ENCODE measurements at places on chromosomes 6 and 20.

- no peaks in the 10 kb centered on the region for H3K27me3 ChIP-seq
- DNase-seq = no peak
- no peak overlapping the region for H3K27ac ChIP-seq
- no peak overlapping the region for H3K4me3 ChIP-seq
- no peaks in the 10 kb centered on the region for H3K36me3 ChIP-seq
- H3K4me1 ChIP-seq = no peaks in the 10 kb centered on the region
Measured at GRCh38 chr6:93164781-93165180, 254.6 kb downstream of the EPHA7 start.

DNA sequence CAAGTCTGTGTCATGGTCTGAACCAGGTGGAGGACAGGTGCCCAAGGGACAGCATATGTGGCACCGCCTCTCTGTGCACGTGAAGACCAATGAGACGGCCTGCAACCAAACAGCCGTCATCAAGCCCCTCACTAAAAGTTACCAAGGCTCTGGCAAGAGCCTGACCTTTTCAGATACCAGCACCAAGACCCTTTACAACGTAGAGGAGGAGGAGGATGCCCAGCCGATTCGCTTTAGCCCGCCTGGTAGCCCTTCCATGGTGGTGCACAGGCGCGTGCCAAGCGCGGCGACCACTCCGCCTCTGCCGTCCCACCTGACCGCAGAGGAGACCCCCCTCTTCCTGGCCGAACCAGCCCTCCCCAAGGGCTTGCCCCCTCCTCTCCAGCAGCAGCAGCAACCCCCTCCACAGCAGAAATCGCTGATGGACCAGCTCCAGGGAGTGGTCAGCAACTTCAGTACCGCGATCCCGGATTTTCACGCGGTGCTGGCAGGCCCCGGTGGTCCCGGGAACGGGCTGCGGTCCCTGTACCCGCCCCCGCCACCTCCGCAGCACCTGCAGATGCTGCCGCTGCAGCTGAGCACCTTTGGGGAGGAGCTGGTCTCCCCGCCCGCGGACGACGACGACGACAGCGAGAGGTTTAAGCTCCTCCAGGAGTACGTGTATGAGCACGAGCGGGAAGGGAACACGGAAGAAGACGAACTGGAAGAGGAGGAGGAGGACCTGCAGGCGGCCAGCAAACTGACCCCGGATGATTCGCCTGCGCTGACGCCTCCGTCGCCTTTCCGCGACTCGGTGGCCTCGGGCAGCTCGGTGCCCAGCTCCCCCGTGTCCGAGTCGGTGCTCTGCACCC lies 109.5 kb upstream of the RAB32 start:
- DNase-seq = no peak
- H3K4me3 ChIP-seq = no peak overlapping the region
- no peaks in the 10 kb centered on the region for H3K36me3 ChIP-seq
- no peaks in the 10 kb centered on the region for H3K4me1 ChIP-seq

GRCh38 chr6:169859978-169860703 lies 108.7 kb downstream of the ERMARD start:
- no peak overlapping the region for H3K27ac ChIP-seq
- no peak for DNase-seq
- peaks cover 6% of the 10 kb centered on the region for H3K4me1 ChIP-seq
- H3K36me3 ChIP-seq = peaks cover 4% of the 10 kb centered on the region
- H3K4me3 ChIP-seq = no peak overlapping the region
- no peaks in the 10 kb centered on the region for H3K27me3 ChIP-seq

DNA sequence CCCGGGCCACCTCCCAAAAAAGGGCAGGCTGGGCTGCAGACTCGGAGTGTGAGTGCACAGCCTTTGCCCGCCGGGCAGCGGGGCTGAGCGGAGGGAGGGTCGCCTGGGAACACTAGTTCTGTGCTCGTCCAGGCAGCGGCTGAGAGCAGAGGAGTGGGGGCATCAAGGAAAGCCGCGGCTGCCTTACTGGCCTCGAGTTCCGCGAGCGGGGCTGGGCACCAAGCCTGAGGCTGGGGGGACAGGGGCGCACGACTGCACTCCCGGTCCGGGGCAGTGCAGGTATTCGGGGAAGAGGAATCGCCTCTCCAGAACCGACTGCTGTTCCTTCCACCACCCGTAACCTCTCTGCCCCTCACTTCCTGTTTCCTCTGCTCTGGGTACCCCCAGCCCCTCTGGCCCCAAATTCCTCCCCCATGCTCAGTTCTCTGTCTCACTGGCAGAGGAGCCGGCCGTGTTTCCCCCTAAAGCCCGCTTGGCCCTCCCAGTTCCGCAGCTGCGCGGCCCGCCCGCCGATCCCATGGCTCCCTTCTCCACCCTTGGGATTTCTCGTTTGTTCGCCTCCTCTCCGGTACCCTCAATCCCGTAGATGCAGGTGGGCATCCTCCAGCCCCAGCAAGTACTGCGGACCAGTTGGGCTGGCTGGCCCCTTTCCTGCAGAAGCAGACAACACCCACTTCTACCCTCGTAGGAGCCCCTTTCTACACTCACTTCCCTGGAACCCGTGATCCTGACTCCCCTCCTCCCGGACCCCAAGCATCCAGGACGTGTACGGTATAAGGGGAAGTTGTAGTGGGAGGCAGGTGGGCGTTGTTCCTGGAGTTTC lies 5.1 kb downstream of the RING1 start:
- H3K36me3 ChIP-seq = peaks cover 33% of the 10 kb centered on the region
- peaks cover 48% of the 10 kb centered on the region for H3K27me3 ChIP-seq
- peak overlapping the region; percentile 72 for H3K27ac ChIP-seq
- no peak for DNase-seq
- H3K4me1 ChIP-seq = peaks cover 39% of the 10 kb centered on the region

DNA sequence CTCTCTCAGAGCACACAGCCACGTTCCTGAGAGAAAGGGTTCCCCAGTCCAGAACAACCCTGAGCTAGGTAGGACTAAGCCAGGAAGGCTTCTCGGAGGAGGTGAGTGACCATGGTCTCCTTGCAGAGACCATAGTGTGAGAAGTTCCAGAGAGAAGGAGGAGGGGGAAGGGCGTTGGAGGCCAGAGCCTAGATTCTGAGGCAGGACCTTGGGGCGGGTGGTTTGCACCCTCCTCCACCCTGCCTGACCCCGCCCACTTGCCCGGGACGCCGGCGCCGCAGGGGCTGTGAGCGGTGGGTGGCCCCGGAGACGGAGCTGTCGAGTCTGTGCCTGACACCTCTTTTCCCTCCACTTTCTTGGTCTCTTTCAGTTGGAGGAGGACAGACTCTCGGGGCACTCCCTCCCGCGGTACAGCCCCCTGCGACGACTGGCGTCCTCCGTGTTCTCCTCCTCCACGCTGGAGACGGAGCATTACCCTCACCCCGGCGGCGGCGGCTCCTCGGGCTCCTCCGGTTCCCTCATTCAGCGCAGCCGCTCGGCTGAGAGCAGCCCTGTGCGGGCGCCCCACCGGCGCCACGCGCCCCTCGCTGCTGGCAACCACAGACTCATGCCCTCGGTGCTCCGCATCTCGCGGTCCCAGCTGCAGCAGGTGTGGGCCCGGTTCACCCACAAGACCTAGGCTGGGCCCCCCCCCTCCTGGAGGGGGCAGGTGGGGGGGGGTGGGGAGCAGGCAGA lies 26.2 kb downstream of the TTBK1 start:
- peak; percentile 26 for DNase-seq
- no peaks in the 10 kb centered on the region for H3K36me3 ChIP-seq
- H3K4me3 ChIP-seq = peak overlapping the region; percentile 69
- peak overlapping the region; percentile 62 for H3K27ac ChIP-seq
- peaks cover 30% of the 10 kb centered on the region for H3K4me1 ChIP-seq

DNA sequence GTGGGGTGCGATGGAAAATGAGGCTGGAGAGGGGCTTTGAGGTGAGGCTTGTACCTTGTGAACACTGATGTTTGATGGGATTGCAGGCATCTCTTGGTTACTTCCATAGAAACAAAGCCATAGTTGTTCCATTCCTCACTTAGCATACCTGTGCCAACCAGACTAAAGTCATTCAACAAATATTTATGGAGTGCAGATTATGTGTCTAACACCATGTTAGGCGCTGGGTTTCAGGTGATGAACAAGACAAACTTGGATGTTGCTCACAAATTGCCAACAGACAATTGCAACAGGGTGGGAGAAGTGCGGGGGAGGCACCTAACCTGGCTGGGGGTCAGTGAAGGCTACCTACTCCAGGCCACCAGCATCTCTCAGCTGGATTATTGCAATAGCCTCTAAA lies 1.5 kb downstream of the TTPAL start:
- peaks cover 40% of the 10 kb centered on the region for H3K4me1 ChIP-seq
- peak overlapping the region; percentile 98 for H3K4me3 ChIP-seq
- H3K36me3 ChIP-seq = peaks cover 20% of the 10 kb centered on the region
- no peaks in the 10 kb centered on the region for H3K27me3 ChIP-seq

DNA sequence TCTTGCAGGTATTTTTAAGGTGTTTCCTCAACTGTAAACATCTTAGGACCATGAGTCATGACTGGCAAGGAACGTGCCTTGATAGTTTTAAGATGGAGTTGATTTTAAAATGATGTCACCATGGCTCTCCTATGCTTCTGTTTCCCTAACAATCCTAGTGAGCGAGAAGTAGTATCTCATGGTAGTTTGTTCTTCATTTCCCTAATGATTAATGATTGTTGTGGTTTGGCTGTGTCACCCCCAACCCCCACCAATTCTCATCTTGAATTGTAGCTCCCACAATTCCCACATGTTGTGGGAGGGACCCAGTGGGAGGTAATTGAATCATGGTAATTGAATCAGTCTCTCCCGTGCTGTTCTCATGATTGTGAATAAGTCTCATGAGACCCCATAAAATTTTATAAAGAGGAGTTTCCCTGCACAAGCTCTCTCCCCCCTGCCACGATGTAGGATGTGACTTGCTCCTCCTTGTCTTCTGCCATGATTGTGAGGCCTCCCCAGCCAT lies 16.8 kb upstream of the BNIP5 start:
- no peak overlapping the region for H3K4me3 ChIP-seq
- no peak for DNase-seq
- H3K27ac ChIP-seq = no peak overlapping the region
- H3K36me3 ChIP-seq = no peaks in the 10 kb centered on the region
- H3K27me3 ChIP-seq = peaks cover 5% of the 10 kb centered on the region
- H3K4me1 ChIP-seq = peaks cover 18% of the 10 kb centered on the region

DNA sequence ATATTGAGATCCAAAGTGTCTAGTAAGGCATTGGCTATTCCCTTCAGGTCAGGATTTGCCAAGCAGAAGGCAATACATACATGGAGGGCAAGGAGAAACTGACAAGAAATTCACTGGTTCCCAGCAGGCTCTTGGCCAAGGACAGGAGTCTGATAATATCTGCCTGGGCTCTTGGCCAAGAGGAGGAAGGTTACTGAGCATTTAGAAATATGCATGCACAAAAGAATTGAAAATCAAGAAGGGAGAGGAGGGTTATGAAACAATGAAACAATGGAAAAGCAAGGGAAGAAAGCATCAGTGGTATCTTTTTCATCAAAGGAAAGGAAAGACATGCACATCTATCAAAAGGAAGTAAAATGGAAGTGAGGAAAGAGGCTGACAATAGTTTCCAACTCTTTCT lies 42.4 kb downstream of the ARHGAP18 start:
- no peak for DNase-seq
- H3K4me1 ChIP-seq = peaks cover 22% of the 10 kb centered on the region
- H3K4me3 ChIP-seq = no peak overlapping the region
- peaks cover 6% of the 10 kb centered on the region for H3K36me3 ChIP-seq
- H3K27me3 ChIP-seq = peaks cover 5% of the 10 kb centered on the region

GRCh38 chr20:57524511-57525176 lies at the start of gene CTCFL:
Gene CTCFL, minus strand, starts transcription at chr20:57525140. Its CDS starts 935 bp downstream, at chr20:57524205.
- no peak within 1 kb of the TSS for H3K27ac ChIP-seq
- no peaks in the 10 kb centered on the region for H3K27me3 ChIP-seq

DNA sequence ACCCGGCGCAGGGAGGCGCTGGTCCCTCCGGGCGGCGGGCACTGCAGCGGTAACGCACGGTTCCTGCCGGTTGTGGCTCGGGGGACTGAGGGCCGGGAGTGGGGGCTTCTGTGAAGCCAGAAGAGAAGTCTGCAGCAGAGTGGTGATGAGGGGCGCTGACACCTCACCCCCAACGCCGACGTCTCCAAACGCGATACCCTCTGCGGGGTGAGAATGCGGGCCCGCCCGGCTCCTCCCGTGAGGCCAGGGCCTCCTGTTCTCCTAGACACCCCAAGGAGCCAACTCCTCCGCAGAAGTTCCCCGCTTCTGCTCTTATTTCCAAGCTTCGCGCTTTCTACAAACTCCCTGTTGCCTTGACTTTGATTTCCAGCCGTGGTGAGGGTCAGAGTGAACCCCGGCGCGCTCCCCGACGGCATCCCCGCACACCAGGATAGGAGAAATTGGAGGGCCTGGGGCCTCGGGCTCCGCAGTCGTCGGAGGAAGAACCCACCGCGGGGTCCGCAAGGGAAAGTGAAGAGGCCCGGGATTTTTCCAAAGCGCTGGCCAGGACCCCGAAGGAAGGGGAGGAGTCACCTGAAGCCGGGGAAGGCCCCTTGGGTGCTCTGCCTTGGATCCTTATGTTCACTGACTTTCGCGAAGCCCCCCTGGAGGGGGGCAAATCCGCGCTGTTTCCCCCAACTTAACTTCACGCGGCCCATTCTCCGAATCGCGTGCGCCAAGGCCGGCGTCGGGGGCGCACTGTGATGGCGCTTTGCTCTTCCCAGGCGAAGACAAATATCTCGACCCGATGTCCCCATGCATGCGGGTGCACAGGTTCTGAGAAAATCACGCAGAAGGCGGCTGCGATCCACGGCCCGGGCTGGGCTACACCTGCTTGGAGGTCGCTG lies 3.1 kb upstream of the INSM1 start:
- H3K36me3 ChIP-seq = peaks cover 1% of the 10 kb centered on the region
- H3K4me1 ChIP-seq = peaks cover 49% of the 10 kb centered on the region
- H3K4me3 ChIP-seq = peak overlapping the region; percentile 43
- no peak for DNase-seq
- peak overlapping the region; percentile 94 for H3K27ac ChIP-seq

DNA sequence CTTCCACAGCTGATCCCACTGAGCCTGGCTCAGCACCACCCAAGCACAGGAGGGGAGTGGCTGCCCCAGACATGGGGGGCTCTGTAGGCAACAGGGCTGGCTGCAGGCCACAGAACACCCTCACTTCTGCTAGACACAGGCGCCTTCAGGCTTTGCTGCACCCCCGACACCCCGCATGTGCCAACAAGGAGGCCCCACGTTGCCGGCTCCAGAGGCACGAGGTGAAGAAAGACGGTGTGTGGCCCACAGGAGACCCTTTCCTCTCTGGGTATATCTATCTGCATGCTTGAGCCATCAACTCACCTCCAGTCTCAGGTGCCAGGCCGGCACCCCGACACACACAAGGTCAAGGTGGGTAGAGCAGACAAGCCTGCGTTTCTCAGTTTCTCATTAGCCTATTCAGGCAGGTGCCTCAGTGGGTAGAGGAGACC lies 158.3 kb downstream of the DLL1 start:
- peaks cover 4% of the 10 kb centered on the region for H3K4me1 ChIP-seq
- no peak for DNase-seq
- no peak overlapping the region for H3K4me3 ChIP-seq
